Neural cell (in vitro differentiated cells): ENCODE measurements at places on chromosomes 1 and 21. TPM values are rescaled to one million over a fixed set of nuclear protein-coding genes. Genes with fewer than 3 reads are reported as not detected.

The EFNA3 gene
- 12.2 and 16.9 TPM in 2 replicates for polyA plus RNA-seq

The NPHS2 gene
- polyA plus RNA-seq = not detected in 2 replicates

The NOTCH2 gene
- polyA plus RNA-seq = 0.73 and 1.2 TPM in 2 replicates

The FCRL2 gene
- not detected in 2 replicates for polyA plus RNA-seq

The CNST gene
- 23.7 and 26.3 TPM in 2 replicates for polyA plus RNA-seq

The VAMP3 gene
- 20.2 and 22.1 TPM in 2 replicates for polyA plus RNA-seq

The YBX1 gene
- 668 and 706 TPM in 2 replicates for polyA plus RNA-seq

The TEX38 gene
- polyA plus RNA-seq = not detected in 2 replicates

The ATP6V0B gene
- 580 and 705 TPM in 2 replicates for polyA plus RNA-seq

The LRRIQ3 gene
- polyA plus RNA-seq = not detected in 2 replicates

The AGBL4 gene
- 1.2 and 1.3 TPM in 2 replicates for polyA plus RNA-seq

The FAM110D gene
- polyA plus RNA-seq = 0.31 and 0.48 TPM in 2 replicates

The ZNF648 gene
- polyA plus RNA-seq = not detected in 2 replicates

The DNASE2B gene
- 26.1 and 27.9 TPM in 2 replicates for polyA plus RNA-seq

The ADGRB2 gene
- polyA plus RNA-seq = 45.0 and 51.8 TPM in 2 replicates

The DENND2C gene
- 0.18 and 0.26 TPM in 2 replicates for polyA plus RNA-seq

The SPRR4 gene
- polyA plus RNA-seq = not detected in 2 replicates

The OPTC gene
- polyA plus RNA-seq = not detected in 2 replicates

The TTLL7 gene
- polyA plus RNA-seq = 84.6 and 88.1 TPM in 2 replicates

The PLXNA2 gene
- 30.6 and 48.6 TPM in 2 replicates for polyA plus RNA-seq

The GORAB gene
- 17.8 and 18.9 TPM in 2 replicates for polyA plus RNA-seq

The STIL gene
- 0.53 and 1.5 TPM in 2 replicates for polyA plus RNA-seq

The TRIM63 gene
- polyA plus RNA-seq = not detected in 2 replicates

The AIM2 gene
- polyA plus RNA-seq = 11.1 and 11.5 TPM in 2 replicates

The MYCL gene
- polyA plus RNA-seq = 35.2 and 36.3 TPM in 2 replicates

The LCE1B gene
- polyA plus RNA-seq = not detected in 2 replicates

The ITGB2 gene
- polyA plus RNA-seq = not detected in 2 replicates

The SPRR2E gene
- not detected in 2 replicates for polyA plus RNA-seq

The TP73 gene
- polyA plus RNA-seq = not detected in 2 replicates

The GCSAML gene
- polyA plus RNA-seq = not detected in 2 replicates

The TESK2 gene
- 0.50 and 0.51 TPM in 2 replicates for polyA plus RNA-seq

The LYPD8 gene
- polyA plus RNA-seq = not detected in 2 replicates

The PLA2G2D gene
- polyA plus RNA-seq = not detected in 2 replicates
